ENCODE measurements at places on chromosomes 16 and 17.

- DNase-seq, result no peak
Measured at GRCh38 chr16:77408607-77409006, 26.2 kb downstream of the ADAMTS18 start.

- DNase-seq, result no peak
Measured at GRCh38 chr17:38705523-38705802, 390 bp downstream of the MLLT6 start.

- DNase-seq, result no peak
Measured at GRCh38 chr16:88792078-88792550, 7.1 kb upstream of the PIEZO1 start.

GRCh38 chr17:73835605-73836004 is 191.4 kb upstream of the SDK2 start:
- no peak for DNase-seq

DNA sequence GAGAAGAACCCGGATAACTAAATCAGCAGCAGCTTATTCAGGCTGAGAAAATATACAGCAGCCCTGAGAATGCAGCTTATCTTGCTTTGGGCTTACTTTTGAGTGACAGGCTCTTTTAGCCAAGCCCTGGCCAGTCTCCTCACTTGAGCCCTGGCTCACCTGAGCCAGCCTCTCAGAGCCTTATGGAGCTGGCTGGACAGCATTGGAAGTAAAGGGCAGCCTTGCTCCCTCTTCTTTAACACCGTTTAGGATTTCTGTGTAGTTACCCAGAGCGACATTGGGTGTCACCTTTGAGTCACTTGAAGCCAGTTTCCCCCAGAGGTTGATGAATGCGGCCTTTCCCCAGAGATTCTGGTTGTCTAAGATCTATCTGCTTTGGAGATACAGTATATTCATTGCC is 7.7 kb upstream of the NPIPB2 start:
- DNase-seq, result no peak

GRCh38 chr17:19719355-19720209 is 3.2 kb upstream of the SLC47A2 start:
- DNase-seq, result no peak

DNA sequence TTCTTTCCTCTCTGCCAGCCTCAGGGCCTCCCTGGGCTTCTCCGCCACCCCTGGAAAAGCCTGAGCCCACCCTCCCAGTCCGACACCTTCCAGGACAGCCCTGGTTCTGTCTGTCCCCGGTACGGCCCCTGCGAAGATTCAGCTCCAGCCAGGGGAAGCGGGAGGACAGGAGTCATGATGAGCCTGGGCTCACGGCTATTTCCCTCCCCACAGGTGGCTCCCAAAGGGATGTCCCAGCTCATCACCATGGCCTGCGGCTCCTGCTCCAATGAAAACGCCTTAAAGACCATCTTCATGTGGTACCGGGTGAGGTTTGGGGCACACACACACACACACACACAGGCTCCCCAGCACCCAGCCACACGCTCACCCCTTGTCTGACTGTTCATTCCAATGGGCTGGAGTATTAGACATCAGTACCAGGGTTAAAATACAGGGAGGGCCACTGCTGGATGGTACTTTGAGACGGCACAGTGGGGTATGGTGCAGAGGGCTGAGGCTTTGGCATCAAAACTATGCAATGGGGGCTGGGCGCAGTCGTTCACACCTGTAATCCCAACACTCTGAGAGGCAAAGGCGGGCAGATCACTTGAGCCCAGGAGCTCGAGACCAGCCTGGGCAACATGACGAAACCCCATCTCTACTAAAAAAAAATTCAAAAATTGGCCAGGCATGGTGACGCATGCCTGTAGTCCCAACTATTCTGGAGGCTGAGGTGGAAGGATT is 32.8 kb downstream of the TMEM186 start:
- no peak for DNase-seq

DNA sequence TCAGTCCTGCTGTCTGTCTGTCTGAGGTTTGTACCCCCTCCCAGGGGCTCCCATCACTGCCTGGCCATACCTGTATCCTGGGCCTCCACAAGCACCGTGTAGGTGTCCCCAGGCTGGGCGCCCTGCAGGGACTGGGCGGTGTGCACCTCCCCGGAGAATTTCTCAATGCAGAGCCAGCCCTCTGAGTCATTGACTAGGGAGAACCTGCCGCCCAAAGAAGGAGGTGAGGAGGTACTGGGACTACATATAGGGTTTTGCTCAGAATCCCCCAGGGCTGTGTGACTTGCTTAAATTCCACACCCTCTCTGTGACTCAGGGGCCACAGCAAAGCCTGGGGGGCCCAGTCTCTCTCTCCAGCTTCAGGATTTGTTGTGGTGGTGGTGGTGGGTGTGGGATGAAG is 7.6 kb downstream of the CDH16 start:
- DNase-seq, result no peak

- no peak for DNase-seq
Measured at GRCh38 chr17:21495281-21495680, 119.1 kb downstream of the KCNJ12 start.

DNA sequence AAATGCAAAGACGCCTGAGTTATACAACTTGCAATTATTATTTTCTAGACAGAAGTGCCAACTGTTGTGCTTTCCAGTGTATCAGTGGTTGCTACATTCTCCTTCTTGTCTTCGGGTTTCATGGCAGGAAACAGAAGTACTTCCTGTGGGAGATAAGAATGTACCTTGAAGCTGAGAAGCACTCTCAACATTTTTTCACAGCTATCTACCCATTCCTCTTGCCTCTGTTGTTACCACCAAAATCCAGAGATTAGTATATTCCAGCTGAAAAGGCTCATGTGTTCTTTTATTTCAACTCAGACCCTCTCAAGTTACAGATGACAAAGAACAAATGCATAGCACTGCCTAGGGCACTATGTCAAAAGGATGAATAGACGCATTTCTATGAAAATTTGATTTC is 4.8 kb upstream of the ADAT1 start:
- no peak for DNase-seq

GRCh38 chr17:7856811-7857712 is at the start of gene NAA38:
TSS of gene NAA38 (minus strand) at chr17:7857559. CDS start at chr17:7857463, 96 bp downstream.
- peak; percentile 97 for DNase-seq

GRCh38 chr17:73271072-73271471 is 9.4 kb upstream of the CPSF4L start:
- DNase-seq, result no peak

- no peak for DNase-seq
Measured at GRCh38 chr17:52027620-52028295, 130.8 kb downstream of the CA10 start.

DNA sequence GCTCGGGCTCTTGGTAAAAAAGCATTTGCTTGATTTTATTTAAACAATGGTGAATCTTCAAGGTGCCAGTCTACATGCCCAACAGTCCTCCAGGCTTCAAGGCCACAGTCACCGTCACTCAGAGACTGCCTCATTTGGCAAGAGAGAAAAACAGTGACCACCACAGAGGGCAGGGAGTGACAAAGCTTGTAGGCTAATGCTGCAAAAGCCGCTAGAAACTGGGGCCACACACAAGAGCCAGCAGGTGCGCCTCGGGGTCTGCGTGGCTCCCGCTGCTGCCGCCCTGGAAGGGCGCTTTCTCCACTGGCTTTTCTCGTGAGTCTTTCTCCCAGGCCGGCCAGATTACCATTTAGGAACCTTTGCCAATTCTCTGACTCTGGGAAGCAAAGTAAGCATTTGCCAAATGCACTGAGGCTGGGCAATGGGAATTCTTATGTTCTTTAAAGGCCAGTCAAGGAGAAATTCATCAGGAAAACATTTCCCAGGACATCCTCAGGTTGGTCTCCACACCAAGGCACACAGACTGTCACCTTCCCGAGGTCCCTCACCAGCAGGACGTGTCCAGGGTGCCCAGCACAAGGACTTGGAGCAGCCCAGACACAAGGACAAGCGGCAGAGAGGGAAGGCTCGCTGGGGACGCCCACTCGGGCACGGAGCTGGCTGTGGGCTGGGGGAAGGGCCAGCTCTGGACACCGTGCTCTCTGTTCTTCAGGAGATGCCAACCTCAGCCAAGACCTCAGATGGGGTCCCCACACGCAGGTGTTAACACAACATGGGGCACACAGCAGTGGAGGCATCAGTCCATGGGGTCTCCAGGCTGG is 12.5 kb upstream of the C16orf95 start:
- DNase-seq, result no peak

DNA sequence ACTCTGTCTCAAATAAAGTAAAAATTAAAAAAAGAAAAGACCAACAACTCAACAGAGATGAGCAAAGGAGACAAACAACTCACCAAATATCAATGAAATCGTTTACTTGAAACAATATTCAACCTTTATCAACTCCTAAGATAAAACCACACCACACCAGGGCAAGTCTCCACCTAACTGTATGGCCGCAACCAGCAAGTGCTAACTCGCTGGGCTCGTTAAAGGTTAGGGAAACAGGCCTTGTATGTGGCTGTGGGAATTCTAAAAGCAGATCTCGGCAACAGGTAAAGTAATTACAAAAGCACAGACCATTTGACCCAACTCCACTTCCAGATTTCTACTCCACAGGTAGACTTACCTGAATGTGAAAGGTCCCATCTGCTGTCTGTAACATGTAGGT is 9.3 kb downstream of the ZCCHC14 start:
- DNase-seq, result no peak

DNA sequence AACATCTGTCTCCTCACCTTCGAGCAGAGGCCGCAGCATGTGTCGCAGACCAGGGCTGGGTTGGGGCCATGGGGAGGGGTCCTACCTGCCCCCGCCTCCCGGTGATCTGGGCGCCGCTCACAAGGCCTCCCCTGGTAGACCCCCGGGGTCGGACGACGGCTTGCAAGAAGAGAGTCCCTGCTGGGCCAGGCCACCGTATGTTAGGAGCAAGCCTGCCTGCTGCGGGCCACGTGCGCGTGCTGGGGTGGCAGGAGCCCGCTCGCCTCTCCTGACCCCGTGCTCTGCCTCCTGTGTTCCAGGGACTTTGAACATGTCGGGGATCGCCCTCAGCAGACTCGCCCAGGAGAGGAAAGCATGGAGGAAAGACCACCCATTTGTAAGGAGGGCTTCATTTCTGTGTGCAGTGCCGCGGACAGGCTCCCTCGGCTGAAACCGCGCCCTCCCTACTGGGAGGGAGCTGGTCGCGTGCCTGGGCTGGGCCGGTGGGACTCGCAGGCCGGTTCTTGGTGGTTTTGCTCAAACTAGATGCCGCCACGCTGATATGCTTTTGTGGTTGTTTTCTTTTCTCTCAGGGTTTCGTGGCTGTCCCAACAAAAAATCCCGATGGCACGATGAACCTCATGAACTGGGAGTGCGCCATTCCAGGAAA is 4.4 kb downstream of the UBE2I start:
- DNase-seq, result no peak

DNA sequence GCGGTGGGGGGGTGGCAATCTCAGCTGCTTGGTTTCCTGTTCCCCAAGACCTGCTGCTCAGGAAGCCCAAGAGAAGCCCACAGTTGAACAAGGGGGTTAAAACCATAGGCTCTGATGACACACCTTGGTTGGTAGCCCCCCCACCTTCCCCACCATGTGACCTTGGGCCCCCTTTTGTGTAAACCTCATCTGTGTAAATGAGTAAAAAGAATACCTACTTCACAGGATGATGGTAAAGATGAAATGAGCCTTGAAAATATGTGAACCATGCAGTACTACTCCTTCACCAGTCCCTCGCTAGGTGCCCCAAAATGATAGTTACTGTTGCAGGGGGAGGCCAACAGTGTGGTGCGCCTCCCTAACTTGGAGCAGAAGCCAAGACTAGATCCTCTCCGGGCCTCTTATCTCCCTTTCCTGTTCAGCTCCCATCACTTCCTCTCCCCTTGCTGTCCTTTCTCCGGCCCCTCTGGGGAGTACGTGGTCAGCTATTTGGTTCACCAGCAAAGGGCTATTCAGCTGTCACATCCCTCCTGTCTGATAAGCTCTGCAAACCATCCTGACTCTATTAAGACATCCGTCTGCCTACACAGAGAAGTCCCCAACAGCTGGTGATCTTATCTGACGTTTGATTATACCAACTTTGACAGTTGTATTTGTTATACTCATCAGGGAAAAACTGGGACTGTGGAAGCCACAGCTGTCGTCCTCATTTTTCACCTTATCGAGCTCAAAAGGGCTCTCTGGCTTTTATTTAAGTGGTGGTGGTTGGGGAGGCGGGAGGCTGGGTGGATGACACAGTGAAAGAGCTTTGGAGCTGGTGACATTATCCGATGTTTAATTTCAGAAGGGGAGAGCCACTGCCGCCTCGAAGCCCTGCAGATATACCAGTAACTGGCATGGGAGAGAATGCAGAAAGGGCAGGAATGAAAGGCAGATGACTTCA is 19.9 kb downstream of the DCAKD start:
- DNase-seq, result no peak

- DNase-seq, result no peak
Measured at GRCh38 chr16:57630931-57631845, 2.8 kb downstream of the ADGRG1 start.

DNA sequence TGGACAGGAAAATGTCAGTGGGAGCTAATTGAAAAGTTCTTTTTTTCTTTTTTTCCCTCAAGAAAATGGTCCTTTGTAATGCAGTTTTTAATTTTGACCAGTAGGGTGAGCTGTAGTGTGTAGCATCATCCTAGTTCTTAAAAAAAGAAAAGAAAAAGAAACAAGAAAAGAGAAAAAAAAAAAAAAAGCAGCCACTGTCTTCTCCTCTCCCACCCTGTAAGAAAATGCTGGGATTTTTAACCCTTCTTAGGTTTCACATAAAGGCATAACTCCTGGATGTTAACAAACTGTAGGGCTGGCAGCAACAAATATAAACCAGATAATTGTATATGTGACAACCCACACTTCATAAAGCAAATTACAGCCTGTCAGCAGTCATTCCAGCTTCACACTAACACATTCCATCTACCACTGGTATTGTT is 78.1 kb downstream of the SKAP1 start:
- DNase-seq, result peak; percentile 12

GRCh38 chr16:15975172-15975571 is 25.8 kb downstream of the ABCC1 start:
- DNase-seq, result no peak
